ENCODE measurements at places on chromosomes 2 and 18.

DNA sequence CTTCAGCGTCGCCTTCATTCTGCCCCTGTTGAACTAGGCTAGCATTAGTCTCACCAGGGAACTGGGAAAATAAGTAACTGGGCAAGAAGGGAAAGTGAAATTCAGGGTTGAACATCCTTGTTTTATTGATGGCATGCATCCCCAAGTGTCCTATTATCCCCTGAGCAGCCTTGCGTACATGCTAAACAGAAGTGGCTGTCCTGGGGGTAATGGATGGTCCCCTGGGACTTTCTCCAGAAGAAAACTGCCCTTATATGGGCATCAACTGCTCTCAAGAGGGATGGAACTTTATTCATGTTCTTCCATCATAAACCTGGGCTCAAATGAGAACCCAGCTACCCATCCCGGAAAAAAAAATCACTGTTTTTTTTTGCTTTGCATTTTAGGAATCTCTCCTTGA lies 11.8 kb upstream of the SMIM21 start:
- DNase-seq: no peak

DNA sequence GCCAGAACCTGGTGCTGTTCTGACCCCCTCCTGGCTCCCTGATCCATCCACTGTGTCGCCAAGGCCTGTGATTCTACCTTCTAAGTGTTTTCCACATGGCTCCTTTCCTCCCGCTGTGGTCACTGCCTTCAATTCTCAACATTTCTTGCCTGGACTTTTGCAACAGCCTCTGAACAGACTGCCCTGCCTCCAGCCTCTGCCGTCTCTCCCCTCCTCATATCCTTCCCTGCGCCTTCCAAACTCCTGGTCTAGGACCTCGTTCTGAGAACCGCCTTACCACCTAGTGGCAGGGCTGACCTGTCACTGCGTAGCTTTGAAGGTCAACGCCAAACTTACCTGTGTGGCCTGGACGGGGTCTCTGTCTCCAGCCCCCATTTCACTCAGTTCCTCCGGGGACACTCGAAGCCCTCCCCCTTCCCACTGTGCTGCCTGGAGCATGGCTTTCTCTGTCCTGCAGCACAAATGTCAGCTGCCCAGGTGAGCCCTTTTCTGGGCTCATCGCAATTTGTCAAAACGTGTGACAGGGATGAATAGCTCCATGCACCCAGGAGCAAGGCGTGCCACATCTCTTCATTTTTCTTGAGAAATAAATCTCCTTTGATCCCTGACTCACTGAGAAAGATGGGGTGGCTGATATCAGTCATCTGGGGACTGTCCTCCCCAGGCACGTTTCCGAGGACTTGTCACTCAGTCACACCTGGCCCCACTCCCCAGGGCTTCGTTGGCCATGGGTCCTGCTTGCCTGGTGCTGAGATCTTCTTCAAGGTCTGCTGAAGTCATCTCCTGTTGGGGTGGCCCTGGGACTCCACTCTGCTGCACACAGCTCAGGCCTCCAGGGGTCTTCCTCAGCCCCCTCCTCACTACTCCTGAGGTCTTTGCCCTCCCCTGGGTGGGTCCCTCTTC lies 46.7 kb downstream of the LDLRAD4 start:
- no peak for DNase-seq

DNA sequence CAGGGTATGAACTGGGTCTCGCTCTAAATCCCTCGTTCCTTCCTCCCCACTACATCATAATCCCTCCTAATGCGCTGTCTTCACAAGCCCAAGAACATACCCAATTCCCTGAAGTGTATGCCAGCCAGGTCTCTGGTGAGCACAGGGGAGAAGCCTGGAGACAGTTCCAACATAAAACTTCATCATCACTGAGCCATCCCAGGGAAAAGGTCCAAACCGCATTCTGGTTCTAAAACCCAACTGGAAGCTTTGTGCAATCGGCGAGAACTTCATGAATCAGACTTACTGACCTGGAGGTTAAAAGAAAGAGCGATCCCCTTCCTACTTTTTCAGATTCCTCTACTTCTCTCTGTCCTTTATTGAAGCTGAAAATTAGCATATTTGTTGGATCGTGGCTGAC lies 132.7 kb downstream of the ALPK2 start:
- DNase-seq: no peak

GRCh38 chr2:187615364-187615763 lies 61.1 kb upstream of the TFPI start:
- DNase-seq: no peak

DNA sequence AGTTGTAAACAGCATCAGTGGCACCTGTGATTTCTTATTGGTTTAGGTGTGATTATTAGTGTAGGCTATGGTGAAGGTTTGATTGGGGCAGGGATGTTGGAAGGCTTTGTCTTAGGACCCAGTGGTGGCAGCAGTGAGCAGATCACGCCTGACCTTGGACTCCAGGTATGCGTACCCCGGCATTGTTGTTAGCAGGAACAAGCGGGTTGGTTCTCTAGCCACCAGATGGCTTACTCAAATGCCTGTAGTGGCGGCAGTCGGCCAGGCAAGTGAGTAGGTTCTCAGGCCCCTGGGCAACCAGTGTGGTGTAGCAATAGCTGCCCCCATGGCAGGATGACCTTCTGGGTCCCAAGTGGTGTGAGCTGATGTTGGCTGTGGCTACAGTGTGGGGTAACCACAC lies 558.3 kb downstream of the KCNJ3 start:
- DNase-seq: no peak

DNA sequence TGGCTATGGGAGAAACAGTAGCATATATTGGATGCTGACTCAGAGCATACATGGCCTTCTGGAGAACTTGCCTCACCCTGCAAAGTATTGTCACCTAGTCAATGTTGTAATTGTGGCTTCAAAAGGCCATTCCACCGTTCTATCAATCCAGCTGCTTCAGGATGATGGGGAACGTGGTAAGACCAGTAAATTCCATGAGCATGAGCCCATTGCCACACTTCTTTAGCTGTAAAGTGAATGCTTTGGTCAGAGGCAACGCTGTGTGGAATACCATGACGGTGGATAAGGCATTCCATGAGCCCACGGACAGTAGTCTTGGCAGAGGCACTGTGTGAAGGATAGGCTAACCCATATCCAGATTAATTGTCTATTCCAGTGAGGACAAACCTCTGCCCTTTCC lies 1300.1 kb upstream of the ACVR2A start:
- DNase-seq: no peak

DNA sequence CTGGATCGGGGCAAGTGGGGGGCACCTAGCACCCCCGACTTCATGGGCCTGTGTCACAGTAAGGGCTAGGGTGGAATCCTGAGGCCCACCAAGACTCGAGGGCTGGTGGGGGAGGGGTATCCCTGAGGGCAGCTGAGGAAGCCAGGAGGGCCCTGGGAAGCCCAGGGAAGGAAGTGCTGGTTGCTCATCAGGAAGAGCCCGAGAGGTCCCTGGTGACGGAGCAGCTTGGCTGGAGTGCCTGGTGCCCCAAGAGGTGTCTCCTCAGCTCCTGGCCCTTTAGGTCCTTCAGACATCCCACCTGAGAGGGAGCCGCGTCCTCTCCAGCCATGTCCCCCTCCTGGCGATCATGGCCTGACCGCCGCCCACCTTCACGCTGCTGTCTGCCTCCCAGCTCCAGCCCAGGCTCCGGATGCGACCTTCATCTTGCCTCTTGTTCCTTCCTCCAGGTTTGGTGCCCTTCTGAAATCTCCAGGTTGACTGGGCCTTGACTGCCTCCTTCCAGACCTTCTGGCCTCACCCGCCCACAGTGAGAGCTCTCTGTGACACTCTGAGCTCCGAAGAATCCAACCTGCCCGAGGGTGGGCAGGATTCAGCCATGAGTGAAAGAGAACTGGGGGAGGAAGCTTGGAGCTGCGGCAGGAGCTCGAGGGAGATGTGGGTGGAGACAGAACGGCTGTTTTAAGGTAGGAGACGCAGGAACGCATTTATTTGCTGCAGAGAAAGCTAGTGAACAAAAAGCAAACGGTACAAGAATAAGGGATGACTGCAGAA lies 42.7 kb upstream of the SEMA4C start:
- DNase-seq: no peak

- DNase-seq: no peak
Measured at GRCh38 chr2:118032169-118033013, 18.5 kb upstream of the CCDC93 start.

- DNase-seq: no peak
Measured at GRCh38 chr2:217899231-217900009, 103.4 kb downstream of the TNS1 start.

GRCh38 chr2:68765739-68766375 lies 31.2 kb downstream of the ARHGAP25 start:
- DNase-seq: no peak

All from NCI-H2107 (cell line).